ENCODE measurements at places on chromosomes 12 and 14.

DNA sequence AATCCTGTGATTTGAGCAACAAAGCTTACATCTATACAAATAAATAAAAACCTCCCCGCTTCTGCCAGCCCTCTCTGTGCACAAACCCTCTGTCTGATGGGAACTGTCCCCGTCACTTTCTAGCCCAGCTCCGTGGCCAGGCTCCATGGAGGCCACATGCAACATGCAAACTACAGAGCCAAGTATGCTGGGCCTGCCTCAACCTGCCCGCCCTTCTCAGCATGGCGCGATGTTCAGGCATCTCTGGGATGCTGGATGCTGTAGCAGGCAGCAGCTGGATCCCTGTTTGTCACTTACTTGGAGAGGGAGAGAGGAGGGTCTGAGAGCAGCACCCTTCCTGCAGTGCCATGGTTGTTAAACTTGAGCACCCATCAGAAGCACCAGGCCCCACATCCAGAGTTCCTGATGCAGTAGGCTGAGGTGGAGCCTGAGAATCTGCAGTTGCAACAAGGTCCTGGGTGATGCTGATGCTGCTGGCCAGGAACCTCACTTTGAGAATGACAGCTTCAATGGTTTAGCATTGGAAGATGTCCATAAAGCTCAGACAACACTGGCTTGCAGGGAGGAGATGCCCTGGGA is 32.4 kb downstream of the CLMN start:
- no peak for DNase-seq

DNA sequence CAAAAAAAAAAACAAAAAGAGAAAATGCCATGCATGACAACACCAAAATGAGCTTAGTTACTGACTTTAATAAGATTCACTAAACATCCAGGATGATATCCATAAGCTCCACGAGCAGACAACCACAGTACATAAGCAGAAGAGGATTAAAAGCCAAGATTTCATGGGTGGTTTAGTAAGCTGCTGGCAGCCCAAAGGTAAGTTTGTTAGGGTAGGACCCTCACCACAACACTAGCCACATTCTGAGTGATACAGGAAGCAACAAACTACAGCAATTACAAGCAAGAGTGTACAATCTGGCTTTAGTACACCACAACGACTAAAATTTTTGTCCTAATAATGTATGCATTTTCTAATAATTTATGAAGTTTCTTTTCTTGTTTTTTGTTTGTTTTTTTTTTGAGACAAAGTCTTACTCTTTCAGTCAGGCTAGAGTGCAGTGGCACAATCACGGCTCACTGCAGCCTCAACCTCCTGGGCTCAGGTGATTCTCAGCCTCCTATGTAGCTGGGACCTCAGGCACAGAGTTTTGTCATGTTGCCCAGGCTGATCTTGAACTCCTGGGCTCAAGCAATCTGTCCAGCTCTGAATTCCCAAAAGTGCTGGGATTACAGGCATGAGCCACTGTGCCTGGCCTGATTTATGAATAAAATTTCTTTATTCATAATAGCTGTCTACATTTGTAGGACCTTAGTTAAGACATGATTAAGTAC is 221.4 kb downstream of the MED13L start:
- DNase-seq, result no peak

GRCh38 chr14:96459851-96460250 is 42.3 kb upstream of the PAPOLA start:
- DNase-seq, result no peak

- no peak for DNase-seq
Observed at GRCh38 chr14:29037411-29037810, 270.8 kb downstream of the FOXG1 start.

DNA sequence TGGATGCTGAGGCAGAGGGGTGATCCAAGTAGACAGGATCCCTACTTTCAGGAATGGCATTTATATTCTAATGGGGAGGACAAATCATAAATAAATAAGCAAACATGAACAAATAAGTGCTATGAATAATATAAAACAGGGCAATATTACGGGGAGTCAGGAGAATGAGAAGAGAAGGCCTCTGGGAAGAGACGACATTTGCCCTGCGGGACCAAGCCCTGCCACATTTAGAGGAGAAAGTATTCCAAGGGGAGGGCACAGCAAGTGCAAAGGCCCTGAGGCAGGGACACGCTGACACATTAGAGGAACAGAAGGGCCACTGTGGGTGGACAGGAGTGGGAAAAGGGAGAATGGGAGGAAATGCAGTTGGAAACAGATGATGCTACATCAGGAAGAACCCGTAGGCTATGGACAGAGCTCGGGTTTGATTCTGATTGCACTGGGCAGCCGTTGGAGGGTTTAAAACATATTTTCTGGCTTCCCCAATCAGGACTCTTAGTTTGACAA is 1.3 kb downstream of the RNFT2 start:
- no peak for DNase-seq

GRCh38 chr12:118922405-118922804 is 58.9 kb upstream of the SRRM4 start:
- peak; percentile 7 for DNase-seq

DNA sequence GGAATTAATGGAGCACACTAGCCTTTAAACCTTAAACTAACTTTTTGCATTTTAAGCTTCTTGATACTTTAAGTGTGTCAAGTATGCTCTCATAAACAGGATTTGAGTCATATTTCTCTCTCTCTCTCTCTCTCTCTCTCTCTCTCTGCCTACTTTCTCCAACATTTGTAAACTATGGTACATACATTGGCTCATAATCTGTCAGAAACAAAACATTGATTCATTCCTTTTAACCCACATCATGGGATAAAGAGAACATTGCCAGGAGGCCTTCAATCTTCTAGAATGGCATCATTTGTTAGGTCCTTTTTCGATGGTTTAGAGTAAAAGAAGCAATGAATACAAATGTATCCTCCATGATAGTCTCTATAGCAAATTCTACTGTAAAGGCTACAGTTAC is 81.6 kb upstream of the RERGL start:
- no peak for DNase-seq

GRCh38 chr14:75134644-75135043 is 7.8 kb upstream of the NEK9 start:
- DNase-seq, result no peak

DNA sequence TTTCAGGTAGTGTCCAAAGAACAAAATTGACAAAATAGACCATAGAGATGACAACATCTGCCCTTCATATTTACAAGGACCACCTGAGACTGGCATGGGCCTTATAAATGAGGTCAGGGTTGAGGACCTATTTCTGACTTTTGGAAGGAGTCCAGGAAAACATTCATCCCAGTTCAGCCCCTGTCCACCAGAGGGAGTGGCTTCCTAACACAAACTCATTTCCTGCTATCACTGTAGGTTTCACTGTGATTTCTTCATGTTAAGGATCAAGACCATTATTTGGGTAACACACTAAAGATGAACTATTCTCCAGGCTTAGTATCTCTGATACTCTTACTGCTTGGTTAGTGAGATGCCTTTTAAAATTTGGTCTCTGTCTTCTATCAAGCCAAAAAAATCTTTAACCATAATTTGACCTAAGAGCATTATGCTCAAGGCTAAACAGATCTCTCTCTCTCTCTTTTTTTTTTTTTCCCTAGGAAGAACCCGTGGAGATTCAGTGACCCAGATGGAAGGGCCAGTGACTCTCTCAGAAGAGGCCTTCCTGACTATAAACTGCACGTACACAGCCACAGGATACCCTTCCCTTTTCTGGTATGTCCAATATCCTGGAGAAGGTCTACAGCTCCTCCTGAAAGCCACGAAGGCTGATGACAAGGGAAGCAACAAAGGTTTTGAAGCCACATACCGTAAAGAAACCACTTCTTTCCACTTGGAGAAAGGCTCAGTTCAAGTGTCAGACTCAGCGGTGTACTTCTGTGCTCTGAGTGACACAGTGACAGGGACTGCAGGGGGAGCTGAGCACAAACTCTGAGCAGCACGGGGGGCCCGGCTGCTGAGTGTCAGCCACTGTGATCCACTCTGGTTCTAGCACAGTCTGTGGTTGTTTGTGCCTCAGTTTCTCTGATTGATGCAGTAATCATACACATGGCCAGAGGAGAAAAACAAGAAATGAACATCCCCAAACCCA is 267.6 kb upstream of the OR4E1 start:
- DNase-seq, result no peak

- DNase-seq, result peak; percentile 2
Observed at GRCh38 chr12:107955966-107956643, 173.0 kb upstream of the WSCD2 start.

DNA sequence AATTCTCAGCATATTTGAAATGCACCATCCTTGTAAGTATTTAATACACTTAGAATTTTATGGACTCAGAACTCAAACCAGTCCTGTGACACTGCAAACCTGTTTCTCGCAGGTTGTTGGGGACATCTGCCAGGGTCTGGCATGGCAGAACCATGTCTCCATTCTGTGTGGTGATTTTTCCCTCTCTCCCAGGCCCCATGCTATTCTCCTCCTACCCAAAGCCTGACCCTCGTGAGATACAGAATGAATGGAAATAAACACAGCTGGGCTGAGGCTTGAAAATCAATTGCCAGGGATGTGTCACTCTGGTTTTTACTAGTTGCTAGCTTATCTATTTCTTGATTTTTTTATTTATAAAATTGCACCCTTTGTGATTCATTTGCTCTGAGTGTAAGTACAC is 19.8 kb downstream of the TPH2 start:
- DNase-seq, result no peak

GRCh38 chr14:88552876-88553275 is 1.9 kb downstream of the PTPN21 start:
- no peak for DNase-seq

DNA sequence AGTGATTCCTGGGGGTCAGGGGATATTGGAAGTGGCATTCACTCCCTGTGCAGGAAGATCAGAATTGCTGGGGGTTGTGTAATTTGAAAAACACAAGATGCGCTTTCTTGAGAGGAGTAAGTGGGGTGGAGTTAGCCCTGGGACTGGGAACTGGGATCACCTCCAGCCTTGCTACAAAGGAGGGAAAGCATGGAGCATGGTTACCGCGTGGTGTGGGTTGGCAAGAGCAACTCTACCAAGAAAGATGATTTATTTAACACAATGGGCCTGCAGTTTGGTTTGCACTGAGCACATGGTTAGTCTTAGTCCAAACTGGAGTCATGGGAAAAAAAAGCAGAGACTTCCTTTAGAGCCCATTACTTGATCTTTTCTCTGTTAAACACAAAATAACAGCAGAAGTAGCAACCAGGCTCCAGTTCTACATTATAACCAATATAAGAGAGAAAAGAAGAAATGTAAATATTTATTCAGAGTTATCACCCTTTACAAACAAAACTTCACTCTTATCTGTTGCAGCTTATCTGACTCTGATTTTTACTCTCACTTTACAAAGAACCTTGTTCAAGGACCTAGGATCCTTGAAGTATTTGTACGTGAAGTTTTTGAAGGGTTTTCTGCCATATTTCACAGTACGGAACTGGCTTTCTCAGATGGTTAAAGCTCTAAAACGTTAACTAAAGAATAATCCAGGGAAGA is 2.1 kb upstream of the NIN start:
- peak; percentile 32 for DNase-seq

DNA sequence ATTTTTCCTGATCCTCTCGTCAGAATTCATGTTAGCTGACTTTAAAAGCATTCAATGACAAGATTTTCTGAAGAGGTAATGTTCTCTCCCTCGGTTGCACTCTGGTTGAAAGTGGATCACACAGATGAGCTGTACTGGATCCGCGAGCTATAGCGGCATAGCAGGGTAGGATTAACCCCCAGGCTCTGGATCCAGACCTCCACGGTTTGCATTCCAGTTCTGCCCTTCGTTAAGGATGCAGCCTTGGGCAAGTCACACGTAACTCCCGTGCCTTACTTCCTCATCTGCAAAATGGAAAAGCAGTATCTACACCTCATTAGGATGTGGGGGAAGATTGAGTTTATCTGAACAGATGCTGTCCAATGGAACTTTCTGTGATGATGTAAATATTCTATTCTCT is 13.8 kb downstream of the CCDC92 start:
- DNase-seq, result no peak

DNA sequence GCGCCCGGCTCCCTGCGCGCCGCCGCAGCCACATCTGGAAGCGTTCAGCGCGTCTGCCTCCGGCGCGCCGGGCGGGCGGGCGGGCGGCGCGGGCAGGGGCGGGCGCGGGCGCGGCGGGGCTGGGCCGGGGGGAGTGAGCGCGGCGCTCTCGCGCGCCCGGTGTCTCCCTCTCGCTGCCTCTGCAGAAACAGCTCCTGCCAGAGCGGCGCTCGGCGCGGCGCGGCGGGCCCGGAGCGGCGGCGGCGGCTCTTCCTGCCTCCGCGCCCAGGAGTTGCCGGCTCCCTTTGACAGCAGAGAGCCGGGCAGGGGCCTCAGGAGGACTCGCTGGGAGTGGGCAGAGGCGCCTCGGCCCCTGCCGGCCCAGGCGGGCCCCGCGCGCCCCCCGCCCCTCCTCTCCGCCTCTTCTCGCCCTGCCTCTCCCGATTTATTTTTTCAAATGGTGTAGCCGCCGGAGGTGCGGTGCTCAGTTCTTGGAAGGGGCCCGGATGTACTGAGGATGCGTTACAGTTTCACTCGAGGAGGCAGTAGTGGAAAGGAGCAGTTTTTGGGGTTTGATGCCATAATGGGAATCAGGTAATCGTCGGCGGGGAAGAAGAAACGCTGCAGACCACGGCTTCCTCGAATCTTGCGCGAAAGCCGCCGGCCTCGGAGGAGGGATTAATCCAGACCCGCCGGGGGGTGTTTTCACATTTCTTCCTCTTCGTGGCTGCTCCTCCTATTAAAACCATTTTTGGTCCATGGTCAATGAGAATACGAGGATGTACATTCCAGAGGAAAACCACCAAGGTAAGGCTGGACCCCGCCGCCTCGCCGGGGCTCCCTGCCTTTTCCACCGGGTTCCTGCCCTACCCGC is at the start of gene CACNA1C:
CACNA1C (plus strand) TSS at position 162 of the 853 bp plus-strand sequence; CDS start at position 738, 576 bp downstream.
- DNase-seq, result peak; percentile 88

DNA sequence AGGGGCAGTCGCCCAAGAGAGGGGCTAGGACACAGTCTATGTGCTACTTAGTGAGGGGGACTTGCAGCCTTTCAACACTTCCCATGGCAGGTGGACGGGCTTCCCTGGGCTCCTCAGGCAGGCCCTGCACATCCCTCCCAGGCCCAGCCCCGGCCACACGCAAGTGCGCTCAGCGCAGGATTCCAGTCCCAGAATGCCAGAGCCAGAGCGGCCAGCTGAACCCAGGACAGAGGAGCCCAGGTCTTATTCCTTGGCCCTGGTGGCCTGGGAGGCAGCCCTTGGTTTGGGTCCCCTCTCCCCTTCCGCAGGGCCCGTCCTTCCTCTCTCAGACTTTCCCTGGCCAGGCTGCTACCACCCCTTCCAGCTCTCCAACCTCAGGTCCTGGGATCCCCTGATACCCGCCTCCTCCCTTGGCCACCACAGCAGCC is 12.0 kb downstream of the DLK1 start:
- DNase-seq, result no peak

GRCh38 chr14:101457936-101458740 is 103.2 kb upstream of the DIO3 start:
- no peak for DNase-seq

- DNase-seq, result peak; percentile 31
Observed at GRCh38 chr14:101072945-101073597, 169.5 kb upstream of the RTL1 start.

DNA sequence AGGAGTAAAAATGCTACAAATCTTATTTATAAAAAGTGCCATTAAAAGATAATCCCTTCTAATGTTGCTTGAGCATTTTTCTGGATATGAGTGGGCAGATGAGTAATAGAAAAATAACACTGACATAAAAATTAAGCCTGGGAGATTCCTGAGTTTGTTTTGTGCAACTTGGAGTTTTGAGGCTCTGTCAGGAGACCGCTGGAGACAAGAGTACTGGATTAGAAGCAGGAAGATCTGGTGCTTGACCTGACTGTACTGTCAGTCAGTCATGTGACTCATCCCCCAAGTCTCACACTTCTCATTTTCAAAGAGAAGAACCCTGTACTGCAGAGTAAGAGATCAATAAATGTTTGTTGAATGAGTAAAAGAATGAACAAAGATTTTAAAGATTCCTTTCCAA is 29.4 kb downstream of the ANO4 start:
- no peak for DNase-seq

- DNase-seq, result no peak
Observed at GRCh38 chr12:26770239-26771070, 62.5 kb downstream of the ITPR2 start.

Measured in stomach (tissue), 19 donors.